Stimulated activated CD8-positive, alpha-beta memory T cell treated with anti-CD3 and anti-CD28 coated beads, Interleukin-7, amount 100 ng/mL, for 1 hour (primary cell): ENCODE measurements at places on chromosomes 3 and 15.

- no peak for DNase-seq
Observed at GRCh38 chr3:43032646-43033628, 53.8 kb downstream of the GASK1A start.

- DNase-seq, result no peak
Observed at GRCh38 chr15:73369154-73369694, 466 bp upstream of the HCN4 start.

GRCh38 chr3:5221701-5222100, 34.2 kb downstream of the EDEM1 start:
- no peak for DNase-seq

DNA sequence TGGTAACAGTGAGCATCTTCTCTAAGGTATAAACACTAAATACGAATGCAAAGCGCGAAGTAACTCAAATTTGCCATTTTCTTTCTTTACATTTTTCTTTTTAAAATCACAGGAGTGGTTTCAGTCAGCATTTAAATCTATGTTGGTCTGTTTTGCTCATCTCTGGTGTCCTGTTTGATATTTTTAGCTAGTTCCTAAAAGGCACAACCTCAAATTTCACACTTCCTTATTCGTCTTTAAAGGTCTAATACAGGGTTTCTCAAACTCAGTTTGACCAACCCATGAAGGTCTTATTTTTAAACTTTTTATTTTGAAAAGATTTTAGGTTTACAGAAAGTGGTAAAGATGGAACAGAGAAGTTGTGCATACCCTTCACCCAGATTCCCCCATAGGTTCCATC, 201.1 kb downstream of the MAGI1 start:
- no peak for DNase-seq

DNA sequence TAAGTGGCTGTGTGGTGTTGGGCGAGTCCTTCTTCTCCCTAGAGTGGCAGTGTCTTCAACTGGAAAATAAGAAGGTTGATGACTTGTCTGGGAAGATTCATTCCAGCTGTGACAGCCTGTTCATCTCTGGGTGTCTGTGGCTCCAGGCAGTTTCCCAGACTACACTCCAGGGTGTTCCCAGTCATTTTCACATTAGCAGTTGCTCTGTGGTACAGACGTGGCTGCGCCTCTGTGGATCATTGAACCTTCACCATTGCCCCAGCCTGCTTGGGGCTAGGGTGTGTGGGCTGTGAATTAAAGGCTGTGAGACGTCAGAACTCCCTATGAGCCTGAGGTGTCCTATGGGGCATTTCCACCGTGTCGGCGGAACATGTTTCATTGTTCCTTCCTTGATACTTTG, 239.6 kb upstream of the NR2E3 start:
- no peak for DNase-seq

DNA sequence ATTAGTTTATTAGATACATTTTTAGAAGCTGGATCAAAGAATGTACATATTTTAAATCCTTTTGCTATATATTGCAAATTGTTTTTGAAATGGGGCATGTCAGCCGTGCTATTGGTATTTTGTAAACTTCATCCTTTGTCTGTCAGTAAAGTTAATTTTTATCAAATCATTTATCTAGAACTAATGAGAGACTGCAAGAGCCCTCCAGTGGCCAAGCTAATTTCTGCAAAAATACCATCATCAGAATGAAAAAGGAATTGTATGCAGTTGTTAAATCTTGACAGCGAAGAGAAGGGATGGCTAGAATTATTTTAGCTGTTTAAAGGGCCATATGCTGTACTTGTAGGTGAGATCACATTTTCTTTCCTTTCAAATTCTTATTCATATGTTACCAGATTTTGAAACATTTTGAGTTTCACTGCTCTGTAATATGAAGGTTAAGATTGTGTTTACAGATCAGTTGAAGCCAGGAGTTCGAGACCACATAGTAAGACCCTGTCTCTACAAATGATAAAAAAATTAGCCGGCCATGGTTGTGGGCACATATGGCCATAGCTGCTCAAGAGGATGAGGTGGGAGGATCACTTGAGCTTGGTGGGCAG, 8.1 kb upstream of the CLDN11 start:
- no peak for DNase-seq

DNA sequence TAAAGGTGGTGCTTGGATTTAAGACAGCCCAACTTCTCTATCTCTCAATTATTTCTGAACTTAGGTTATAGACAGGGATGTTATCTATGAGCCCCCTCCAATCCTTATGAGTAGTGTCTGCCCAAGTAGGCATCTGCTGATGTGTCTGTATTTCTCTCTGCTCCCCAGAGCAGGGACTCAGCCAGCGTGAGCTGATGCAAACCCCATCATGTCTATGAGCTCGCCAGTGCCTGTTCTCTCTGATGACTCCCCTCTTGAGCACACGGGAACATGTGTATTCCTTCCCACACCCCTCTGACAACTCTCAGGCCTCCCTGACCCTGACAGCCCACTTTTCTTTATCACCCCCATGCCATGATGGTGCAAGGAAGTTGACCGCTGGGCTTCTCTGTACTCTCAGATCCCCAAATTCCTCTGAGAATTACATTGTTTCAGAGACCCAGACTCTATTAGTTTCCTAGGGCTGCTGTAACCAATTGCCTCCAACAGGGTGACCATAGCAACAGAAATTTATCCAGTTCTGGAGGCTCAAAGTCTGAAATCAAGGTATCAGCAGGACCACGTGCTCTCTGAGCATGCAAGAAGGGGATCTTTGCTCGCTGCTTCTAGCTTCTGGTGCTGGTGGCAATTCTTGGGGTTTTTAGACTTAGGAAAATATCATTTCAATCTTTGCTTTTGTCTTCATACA, 73.5 kb upstream of the ST8SIA2 start:
- DNase-seq, result no peak

- DNase-seq, result no peak
Observed at GRCh38 chr3:159208050-159208449, 406.2 kb downstream of the MFSD1 start.

GRCh38 chr3:132593241-132593946, 3.7 kb upstream of the ACKR4 start:
- DNase-seq, result no peak

DNA sequence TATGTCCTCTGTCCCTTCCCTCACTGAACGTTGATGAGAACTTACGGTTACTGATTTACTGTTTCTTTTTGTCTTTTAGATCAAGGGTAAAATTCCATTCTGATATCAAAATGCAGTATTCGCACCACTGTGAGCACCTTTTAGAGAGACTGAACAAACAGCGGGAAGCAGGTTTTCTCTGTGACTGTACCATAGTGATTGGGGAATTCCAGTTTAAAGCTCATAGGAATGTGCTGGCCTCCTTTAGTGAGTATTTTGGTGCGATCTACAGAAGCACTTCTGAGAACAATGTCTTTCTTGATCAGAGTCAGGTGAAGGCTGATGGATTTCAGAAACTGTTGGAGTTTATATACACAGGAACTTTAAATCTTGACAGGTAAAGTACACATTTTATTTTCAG, 990 bp downstream of the MYNN start:
- no peak for DNase-seq

GRCh38 chr15:88995449-88995848, 82.3 kb upstream of the MFGE8 start:
- no peak for DNase-seq

DNA sequence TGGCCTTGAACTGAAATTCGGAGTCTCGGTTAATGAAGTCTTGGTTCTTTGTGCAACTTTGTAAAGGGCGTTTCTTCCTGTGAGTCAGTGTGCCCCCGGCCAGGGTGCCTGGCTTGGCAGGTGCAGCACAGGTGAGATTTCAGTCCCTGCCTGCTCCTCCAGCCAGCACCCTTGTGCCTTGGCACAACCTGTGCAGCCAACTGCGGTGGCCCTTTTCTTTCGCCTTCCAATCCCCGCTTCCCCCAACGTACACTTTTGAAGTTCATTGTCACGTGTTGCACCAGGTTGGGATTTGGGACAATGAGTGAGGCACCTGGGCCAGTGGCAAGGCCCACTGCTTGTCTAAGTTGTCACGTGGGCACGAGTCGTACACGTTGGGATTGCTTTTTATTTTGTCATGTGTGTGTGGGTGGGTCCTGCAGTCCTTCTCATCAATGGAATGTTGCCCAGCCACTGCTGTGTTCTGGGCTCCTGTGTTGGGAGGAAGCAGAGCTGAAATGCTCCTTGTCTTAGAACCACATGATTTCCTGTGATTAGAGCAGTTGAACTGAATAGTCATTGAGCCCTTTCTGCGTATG, 242.9 kb upstream of the BHLHE40 start:
- DNase-seq, result no peak

DNA sequence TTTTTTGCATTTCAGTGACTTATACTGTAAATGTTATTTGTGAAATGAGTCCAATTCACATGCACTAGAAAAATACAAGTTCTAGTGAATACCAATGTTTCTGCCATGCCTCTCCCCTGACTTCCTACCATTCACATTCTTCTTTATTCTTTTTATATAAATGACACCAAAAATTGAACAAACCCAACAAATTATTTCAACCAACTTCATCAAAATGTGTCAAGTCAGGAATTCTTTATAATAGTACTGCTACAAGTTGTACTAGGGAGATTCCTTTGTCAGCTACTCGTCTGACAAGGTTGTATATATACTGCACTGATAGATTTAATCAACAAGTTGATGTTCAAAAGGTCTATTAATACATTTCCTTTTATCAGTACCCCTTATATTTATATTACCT, 3.0 kb downstream of the TBL1XR1 start:
- DNase-seq, result no peak

DNA sequence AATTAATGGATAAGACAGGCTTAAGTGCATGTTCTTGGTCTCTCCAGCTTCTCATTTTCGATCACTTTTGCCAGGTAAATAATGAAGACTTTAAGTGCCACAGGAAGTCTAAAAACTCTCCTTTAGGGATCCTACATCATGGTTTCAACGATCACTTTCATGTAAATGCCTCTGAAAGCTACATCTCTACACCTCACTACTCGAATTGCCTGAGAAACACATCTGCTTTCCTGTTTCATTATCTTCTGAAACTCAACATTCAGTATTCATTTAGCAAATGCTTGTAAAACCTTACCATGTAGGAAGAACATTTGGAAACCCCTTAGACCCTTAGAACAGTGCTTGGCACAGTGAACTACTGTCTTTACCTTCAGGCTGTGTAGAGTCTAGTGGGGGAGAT, 16.2 kb downstream of the THAP10 start:
- no peak for DNase-seq

DNA sequence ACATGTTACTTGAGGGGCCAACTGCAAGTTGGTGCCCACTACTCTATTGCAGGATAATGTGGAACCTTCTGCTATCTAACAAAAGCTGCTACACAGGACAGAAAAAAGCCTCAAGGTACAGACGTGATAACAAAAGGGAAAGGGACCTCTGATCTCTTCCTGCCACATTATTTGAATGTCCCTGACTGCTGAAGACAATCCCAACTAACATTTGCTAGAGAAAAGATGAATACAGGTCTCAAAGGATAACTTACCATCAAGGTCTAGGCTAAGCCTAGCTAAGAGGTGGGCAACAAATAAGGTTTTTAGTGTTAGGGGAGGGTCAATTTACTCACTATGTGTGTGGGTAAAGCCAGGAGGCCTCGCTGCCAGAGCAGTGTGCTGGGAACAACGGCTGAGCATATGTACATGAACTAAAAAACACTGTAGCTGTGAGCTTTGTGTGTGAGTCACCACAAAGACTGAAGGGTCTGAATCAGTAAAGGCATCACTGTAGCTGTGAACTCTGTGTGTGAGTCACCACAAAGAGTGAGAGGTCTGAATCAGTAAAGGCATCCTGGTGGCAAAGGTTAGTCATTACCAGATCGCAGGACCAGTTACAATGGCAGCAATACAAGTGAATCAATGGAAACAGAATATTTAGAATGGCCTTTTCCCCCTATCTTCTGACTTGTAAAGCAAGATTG, 111.7 kb downstream of the LMLN start:
- no peak for DNase-seq

DNA sequence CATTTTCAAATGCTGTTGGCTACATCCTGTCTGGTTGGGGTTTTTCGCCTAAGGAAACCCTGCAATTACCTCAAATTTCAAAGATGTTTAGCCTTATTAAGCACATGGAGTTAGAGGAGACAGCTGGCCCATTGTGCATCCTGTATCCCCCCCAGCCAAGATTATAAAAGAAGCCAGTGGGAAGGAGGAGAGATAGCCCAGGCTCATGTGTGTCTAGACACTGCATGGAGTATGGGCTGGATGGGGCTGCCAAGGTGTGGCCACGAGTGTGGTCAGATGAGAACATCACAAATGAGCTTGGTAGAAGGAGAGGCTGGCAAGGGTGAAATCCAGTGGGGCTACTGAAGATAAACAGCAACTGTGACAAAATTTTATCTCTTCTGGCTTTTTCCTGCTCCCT, 270.0 kb upstream of the TBC1D5 start:
- DNase-seq, result no peak

GRCh38 chr3:128282380-128283196, 129.3 kb downstream of the EEFSEC start:
- no peak for DNase-seq

DNA sequence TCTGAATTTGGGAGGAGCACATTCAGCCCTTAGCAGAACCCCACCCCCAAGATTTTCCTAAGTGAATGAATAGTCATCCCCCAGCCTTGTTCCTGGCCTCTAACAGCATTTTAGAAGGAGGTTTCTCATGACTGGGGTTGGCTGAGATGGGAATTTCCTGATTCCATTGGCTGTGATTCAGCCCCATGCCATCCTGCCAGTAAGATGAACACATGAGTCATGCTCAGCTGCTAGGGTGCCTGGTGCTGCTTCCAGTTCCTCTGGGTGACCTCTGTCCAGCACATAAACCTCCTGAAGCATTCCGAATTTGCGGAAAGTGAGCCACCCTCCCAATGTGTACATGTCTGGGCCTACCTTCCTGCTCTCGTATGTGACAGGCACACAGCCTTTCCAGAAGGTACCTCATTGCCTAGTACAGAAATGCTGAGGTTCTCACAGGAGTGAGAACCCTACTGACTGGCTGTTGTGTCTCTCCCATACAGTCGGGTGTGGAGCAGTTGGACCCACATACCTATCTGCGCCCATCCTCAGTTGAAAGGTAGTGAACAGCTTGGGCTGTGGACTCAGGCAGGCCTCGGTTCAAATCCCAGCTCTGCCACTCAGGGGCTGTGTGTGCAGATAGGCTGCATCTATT, 91.7 kb downstream of the APBA2 start:
- no peak for DNase-seq

DNA sequence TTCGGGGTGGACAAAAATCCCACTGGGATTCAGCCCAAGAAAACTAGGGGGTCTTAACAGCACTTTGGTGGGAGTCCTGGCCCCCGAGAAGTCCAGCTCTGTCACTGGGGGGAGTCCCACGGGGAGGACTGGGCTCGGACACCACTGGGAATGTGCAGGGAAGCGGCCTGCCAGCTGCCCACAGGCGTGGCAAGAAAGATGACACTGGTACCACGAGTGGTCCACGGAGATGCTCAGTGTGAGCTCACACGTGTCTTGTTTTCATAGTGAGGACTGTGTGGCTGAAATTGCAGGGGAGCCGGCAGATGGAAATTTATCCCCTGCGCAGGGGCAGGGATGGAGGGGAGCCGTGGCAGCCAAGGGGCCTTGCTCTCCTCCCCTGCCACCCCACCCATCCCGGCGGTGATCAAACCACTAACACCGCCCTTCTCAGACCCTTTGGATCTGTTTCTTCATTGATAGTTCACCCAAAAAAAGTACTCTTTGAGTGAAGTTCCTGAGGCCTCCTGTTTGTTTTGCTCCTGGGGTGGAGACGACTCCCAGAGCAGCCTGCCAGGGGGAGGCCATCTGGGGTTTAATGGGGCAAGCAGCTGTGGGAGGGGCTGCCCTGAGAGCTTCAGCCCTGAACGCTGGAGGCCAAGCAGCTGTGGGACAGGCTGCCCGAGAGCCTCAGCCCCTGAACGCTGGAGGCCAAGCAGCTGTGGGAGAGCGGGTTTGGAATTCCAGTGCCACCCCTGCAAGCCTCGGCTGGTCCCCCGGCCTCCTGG, 130.9 kb downstream of the LRRK1 start:
- no peak for DNase-seq
